ENCODE measurements at places on chromosomes 1 and 21.

GRCh38 chr1:5708346-5709245 lies 283.6 kb downstream of the NPHP4 start:
- DNase-seq: no peak

- no peak for DNase-seq
These were observed 107.2 kb downstream of the PRDM2 start for GRCh38 chr1:13807209-13807608.

- no peak for DNase-seq
These were observed 22.7 kb upstream of the HIVEP3 start for GRCh38 chr1:41941381-41941780.

GRCh38 chr1:5548266-5548665 lies 444.0 kb downstream of the NPHP4 start:
- DNase-seq: no peak

GRCh38 chr1:47380699-47381098 lies 35.4 kb upstream of the FOXE3 start:
- DNase-seq: no peak

- no peak for DNase-seq
These were observed 99.4 kb downstream of the DIRAS3 start for GRCh38 chr1:67951014-67951413.

DNA sequence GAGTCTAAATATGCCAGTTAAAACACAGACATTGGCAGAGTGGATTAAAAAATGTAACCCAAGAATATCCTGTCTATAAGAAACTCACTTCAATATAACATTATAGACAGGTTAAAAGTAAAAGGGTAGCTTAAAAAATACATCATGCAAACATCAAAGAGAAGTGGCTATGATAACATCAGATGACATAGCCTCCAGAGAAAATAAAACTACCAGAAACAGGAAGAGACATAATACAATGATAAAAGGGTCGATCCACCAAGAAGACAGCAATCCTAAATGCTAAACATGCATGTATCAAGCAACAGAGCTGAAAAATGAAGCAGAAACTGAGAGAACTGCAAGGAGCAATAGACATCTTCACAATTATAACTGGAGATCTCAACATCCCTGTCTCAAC lies 190.2 kb upstream of the NR5A2 start:
- DNase-seq: no peak

DNA sequence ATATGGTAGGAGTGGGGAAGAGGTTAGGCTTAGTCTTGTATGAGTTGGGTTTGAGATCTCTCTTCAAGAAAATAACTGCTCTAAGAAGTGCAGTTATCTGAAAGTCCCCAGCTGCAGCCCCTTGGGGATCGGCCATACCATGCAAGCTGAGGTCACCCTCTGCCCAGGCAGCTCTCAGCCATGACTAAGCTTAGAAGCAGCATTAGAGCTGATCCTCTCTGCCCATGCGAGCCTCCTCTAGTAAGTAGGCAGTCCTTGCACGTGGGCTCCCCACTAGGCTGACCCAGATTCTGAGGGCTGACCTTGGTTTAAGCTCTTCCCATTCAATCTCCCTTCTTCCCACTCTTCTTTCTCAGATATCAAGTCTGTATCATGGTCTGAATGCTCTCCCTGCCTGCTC lies 121.0 kb upstream of the UBE2U start:
- DNase-seq: peak; percentile 68

- peak; percentile 51 for DNase-seq
These were observed 2.2 kb downstream of the TBX15 start for GRCh38 chr1:118985640-118986554.

DNA sequence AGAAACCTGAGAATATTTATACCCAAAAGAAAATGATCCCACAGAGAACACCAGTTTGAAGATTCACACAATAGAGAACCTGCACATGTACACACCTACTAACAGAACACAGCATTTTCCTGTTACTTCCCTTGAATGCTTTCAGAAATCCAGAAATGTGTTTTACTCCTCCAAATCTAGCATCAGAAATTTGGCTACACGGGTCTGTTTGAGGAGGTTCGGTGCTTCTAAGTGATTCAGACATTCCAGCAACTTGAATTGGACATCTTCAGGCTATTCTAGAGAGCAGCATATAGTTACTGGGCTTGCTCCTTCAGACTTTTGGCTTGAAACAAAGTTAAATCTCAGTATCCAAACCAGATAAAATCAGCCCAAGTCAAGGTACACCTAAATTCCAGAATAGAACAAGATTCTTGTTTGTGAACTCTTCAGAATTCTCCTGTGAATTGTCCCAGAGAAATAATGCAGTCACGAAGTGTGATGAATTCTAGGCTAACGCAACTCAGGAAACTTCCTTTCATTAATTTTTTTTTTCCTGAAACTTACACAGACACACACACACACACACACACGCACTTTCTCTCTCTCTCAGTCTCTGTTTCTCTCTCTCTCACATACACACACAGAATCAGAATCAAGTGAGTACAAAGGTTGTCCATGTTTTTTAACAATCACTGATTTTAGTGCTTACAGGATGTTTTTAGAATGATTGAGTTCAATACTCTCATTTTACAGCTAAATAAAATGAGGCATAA lies 278.4 kb upstream of the SNX7 start:
- DNase-seq: no peak

DNA sequence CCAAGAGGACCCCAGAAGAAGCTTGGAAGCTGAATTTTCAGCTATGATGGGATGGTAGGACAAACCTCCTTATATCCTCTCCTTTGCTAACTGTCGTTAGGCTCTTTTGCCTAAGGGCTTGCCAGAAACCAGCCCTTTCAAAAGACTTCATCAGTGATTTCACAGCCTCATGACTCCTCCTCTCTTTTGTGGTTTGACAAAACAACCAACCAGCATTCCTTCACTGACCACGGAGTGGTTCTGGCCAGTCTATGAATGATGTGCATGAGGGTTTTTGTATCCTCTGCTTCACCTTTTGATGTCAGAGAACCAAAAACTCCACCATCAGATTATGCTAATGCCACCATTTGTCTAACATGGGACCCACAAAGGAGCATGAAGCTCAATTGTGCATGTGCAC lies 116.9 kb upstream of the COA6 start:
- no peak for DNase-seq

- DNase-seq: no peak
These were observed 87.5 kb upstream of the FMN2 start for GRCh38 chr1:240004086-240004749.

- DNase-seq: no peak
These were observed 5.1 kb upstream of the KRTAP10-10 start for GRCh38 chr21:44632067-44632466.

DNA sequence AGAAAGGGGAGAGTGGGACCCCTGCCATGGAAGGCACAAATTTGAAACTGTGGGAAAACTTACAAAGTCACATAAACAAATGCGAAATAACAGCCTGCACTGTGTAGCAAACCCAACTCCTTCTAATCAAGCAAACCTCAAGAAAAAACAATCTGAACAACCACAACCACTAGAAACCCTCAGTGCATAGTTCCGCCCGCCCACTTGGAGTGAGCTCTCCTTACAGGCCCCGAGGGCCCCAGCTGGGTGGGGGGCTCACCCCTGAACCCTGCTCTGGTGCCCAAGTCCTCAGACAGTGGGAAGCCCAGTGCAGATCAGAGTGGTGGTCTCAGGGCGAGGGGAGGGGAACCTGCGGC lies 931 bp upstream of the MXRA8 start:
- peak; percentile 85 for DNase-seq

GRCh38 chr1:98870959-98871903 lies 133.4 kb downstream of the PLPPR5 start:
- no peak for DNase-seq

DNA sequence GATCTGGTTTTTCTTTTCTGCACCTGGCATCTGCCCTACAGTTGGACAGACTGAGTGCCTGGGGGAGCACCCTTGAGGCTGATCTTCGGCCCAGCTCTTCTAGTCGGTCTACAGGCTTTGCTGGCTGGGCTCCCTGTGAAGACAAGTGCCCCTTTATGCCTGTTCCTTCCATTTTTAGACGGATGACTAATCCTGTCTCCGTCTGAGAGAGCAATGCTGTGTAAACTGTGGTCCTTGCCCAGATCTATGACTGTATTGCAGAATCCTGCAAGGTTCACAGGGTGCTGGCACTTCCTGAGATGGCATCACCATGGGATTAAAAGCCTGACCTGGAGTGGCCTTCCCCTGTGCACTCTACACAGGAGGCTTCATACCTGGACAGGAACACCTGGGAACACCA lies 47.6 kb upstream of the SAMD13 start:
- DNase-seq: peak; percentile 72

DNA sequence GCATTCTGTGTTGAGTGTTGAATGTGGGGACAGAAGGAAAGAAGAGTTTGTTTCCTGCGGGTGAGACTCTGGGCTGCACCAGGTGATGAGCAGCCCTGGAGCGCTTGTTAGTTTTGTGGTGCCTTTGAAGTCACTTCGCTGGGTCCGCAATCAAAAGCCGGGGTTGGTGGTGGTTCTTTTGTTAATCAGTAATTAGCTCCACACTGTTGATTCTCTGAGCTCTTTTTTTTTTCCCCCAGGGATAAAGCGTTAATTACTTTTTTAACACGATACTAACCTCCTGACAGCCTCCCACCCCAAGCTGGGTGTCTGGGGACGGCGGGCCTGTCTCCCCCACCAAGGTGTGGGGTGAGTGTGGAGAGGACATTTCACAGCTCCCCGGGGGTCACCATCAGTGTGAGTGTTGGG lies 56.6 kb downstream of the AGPAT3 start:
- DNase-seq: no peak

- no peak for DNase-seq
These were observed 33.6 kb downstream of the COL18A1 start for GRCh38 chr21:45438391-45439145.

DNA sequence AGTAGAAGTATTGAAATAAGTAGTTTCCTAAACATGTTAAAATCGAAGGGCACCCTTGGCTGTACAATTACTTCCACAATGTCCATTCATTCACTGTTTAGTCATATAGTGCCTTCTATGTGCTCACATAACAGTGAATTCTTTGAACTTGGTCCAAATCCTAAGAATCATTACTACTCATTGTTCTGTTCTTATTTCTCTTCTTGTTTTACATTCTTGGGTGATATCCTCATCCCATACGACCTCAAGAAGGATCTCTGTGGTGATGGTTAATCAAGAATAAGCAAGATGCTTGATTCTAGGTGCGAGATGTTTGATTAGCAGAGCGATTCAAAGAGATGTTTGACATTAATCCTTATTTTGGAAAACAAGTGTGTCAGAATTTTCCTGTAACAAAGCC lies 667.4 kb upstream of the ZP4 start:
- no peak for DNase-seq

DNA sequence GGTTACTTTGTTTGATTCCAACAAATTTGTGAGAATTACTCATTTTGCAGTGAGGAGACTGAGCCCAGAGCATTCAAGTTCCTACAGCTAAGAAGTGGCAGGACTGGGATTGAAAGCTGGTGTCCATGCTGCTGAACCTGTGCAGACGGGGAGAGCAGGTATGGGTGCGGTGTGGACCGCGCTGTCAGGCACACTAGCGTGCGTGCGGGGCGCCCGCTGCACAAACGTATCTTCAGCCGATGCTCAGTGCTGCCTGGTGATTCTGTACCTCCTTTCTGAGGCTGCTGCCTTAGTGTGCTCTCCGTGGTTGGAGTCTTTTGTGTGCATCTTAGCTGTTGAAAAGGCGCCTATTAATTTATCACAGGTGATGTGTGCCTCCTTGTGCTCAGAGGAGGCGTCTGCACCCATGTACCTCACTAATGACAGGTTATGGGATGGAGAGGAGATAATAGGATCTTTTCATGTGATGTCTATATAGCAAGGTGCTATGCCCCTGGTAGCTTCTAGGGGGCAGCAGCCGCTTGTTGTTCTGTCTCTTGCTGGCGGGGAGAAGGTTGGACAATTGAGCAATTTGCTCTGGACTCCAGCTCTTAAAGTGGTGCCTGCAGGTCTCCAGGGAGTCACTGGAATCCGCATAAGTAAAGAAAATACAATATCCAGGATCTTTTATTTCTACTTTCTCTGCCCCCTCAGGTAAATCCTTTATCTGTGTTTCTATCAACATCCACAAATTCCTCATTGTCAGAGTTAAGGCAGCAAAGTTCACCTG lies 32.5 kb downstream of the PEX14 start:
- DNase-seq: peak; percentile 52

GRCh38 chr1:15628003-15628402 lies 10.7 kb downstream of the DDI2 start:
- DNase-seq: no peak

- no peak for DNase-seq
These were observed 8.9 kb downstream of the CD1D start for GRCh38 chr1:158189624-158190023.

GRCh38 chr1:95018602-95019369 lies 54.0 kb downstream of the ALG14 start:
- no peak for DNase-seq

GRCh38 chr1:185227161-185227560 lies 70.2 kb downstream of the SWT1 start:
- DNase-seq: no peak

DNA sequence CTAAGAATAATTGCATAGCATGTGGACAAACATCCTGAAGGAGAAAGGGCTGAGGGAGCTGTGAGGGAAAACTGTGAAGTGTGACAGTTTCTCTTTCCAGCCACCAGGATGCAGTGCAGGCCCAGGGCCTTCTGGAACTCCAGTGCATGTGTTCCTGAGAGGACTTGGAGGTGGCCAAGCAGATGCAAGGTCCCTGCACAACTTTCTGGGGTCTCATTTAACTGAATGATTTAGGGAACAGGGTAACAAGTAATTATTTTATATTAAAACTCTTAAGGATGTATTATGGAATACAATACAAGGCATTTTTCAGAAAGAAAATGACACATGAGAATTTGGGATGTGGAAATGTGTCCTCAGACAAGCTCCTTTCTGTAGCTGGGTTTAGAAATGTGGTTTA lies 61.2 kb upstream of the MCOLN3 start:
- DNase-seq: peak; percentile 38

- DNase-seq: no peak
These were observed 8.4 kb downstream of the KCNQ4 start for GRCh38 chr1:40792036-40792435.

GRCh38 chr1:86942042-86942441 lies 27.6 kb downstream of the HS2ST1 start:
- DNase-seq: no peak

DNA sequence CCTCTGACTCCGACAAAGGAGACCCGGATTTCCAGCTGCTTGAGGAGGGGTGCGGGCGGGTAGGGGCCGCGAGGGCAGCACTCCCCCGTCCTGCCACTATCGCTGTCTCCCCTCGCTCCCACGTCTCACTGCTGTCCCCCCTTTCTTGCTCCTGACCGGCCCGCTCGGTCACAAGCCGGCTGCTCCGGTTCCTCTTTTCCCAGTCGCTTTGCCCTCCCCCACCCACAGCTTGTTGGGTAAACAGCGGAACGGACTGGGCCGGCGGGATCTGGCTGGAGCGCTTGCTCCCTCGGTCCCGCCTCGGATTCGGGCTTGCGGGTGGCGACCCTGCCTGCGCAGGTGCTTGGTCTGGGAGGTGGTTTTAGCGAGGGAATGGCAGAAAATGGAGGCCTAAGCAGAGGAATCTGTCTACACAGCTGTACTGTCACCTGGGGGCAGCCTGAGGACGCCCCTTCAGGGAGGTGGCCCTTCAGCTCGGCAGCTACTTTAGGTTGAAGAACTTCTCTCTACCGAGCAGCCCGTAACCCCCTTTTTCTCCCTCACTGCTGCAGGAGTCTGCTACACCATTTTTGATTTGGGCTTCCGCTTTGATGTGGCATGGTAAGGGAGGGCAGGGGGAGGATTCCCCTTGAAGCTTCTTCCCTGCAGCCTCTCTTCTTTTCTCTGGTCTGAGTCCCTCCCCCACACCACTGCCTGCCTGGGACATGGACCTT lies 645 bp downstream of the ATP6V0B start:
- no peak for DNase-seq

GRCh38 chr1:217524787-217525520 lies 105.9 kb downstream of the GPATCH2 start:
- peak; percentile 30 for DNase-seq

- DNase-seq: no peak
These were observed 4.0 kb downstream of the ENO1 start for GRCh38 chr1:8874230-8875201.

All from SJSA1 (cell line).